Right kidney (tissue), 9 donors: ENCODE measurements at places on chromosomes 2 and 18.

DNA sequence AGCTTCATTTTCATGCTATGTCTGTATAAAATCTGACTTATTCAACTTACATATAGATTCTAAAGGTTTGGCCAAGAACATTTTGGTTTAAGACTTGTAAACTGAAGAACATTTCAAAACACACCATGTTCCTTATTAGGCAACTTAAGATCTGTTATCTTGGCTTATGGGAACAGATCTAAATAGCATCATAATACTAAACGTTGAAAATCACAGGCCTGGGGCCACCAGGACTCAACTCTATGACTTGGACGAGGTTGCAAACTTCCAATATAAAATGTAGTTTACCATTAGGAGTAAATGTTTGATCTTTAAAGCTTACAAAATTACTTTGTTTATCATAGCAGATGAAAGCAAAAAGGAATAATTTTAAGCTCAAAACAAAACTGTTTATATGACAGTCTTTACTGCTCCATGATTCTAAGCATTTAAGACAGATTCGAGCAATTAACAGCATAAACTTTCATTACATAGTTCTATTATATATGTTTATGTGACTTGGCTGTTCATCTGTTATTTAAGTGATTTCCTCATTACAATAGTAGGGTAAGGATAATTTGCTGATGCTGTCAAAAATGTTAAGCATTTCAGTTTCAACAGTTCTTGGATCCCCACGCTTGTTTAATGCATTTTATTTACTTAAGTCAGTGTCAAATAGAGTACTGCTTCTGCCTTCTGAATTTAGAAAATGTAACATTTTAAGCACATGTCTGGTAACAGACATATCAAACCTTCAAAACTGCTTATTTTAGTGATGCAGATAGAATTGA is 8.3 kb downstream of the TCF4 start:
- no peak for DNase-seq

DNA sequence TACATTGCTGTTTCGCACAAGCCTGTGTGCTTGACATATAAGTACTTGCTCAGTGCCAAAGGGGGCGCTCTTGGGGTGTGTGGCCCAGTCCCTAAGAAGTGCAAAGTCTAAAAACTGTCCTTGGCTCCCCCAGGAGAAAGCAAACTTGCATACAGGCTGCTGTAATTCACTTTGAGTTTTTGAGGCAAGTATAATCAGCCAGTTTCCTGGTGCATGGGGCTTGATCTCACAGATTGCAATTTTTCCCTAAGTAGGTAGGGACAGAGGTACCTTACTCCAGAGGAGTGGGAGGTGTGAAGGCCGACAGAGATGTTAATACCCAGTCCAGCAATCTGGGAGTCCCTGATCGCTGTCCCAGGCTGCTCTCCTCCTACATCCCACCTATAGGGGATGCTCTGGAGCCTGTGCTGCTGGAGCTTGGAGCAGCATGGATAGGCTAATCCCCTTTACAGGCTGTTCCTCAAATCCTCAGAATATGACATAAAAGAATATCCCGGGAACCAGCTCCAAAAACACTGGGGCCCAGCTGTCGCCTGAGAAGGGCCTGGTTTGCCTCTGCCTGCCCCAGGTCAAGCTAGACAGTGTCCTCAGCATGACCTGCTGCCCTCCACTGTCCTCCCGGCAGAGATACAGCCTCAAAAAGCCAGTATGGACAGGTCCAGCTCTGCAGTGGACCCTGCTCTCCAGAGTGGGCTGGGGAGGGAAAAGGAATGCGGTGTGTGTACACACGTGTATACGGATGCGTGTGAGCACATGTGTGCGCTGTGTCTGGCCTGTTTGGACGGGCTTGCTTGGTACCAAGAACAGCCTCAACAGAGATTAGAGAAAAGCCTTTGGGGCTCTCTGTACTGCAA is 136.5 kb upstream of the HAAO start:
- no peak for DNase-seq

- no peak for DNase-seq
Measured at GRCh38 chr2:175687465-175687864, 314.6 kb downstream of the LNPK start.

DNA sequence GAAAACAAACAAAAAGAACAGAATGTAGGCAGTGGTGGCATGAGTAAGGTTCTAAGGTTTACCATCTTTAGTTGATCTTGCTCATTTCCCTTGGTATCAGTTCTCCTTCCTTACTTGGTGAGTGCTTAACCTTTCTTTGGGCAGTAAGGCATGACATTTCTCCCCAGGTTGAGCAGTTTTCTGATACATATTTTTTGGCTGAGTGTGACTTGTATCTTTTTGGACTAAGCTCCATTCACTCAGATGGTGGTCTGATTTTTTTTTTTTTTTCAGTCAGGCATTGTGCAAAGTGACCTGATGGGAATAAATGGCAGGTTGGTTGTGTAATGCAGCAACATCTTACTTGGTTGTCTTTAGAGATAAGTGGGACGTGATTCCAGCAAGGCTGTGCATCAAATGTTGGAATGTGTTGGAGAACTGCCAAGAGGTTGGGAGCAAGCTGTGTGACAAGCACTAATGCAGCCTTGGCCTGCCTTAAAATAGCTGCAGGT is 15.1 kb downstream of the SPTBN1 start:
- DNase-seq: no peak

- DNase-seq: no peak
Measured at GRCh38 chr2:100703213-100703612, 116.7 kb upstream of the NPAS2 start.

DNA sequence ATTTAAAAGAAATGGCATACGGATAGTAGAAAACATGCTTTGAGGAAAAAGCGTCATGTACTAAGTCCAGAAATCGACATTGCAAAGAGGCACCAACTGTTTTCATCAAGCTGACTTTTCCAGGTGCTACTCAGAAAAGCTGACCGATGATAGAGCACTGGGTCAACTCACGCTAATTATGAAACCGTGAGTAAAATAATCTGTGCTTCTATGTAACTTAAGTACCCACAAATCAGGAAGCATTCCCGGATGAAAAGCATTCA is 353 bp upstream of the NUP35 start:
- DNase-seq: no peak

DNA sequence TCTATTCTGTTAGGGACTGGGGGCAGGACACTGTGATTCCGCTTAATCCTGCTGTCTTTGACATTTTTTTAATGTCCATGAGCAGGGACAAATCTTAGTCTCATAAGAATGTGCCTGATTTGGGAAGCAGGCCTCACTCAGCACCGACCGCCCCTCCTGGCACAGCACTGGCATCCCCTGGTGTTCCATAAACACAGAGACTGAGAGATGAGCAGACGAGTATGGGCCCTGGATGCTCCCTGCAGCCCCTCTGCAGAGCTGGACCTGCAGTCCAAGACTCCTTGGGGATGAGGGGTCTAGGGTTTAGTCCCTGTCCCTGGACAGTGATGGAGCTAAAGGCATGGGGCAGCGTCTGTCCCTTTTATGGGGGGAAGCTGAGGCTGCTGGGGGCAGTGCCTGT is 81.6 kb downstream of the NDUFA10 start:
- no peak for DNase-seq

DNA sequence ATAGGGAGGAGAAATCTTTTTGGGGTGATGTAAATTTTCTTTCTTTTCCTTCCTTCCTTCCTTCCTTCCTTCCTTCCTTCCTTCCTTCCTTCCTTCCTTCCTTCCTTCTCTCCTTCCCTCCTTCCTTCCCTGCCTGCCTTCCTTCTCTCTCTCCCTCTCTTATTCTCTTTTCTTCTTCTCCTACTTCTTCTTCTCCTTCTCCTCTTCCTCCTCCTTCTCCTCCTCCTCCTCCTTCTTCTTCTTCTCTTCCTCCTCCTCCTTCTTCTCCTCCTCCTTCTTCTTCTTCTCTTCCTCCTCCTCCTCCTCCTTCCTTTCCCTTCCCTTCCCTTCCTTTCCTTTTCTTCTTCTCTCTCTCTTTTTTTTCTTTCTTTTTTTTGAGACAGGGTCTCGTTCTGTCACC is 59.9 kb downstream of the MYOM1 start:
- no peak for DNase-seq

DNA sequence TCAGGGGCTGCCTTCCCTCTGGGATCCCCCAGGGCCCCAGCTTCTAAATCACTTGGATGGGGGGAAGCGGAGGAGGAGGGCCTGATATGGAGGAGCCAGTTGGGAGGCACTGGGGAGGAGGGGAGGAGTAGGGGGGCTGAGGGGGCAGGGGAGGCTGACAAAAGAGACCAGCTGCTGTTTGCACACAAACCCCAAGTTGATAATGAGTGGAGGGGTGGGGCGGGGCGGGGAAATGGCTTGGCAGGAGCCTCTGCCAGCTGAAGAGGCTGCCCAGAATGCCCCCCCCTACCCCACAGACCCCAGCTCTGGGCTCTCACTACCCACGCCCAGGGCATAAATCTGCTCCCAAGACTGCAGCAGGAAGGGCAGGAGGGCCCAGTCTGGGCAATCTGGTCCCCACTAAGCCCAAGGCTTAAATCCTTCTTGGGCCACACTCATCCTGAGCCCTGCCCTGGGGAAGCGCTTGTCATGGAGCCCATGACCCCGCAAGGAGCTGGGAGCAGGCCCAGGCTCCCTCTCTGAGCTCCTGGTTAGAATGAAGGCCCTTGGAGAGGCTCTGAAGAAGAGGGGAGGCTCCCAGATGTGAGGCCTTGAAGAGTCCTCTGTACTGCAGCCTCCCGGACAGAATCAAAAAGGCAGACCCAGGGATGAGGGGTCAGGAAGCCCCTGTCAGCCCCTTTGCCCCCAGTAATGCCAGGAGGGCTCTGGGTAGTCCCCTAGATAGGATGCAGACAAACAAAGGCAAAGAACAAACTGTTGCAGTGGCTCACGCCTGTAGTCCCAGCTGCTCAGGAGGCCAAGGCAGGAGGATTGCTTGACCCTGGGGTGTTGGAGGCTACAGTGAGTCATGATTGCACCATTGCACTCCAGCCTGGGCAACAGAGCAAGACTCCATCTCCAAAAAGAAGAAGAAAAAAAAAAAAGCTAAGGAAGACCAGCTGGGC is 24.8 kb upstream of the PTMA start:
- no peak for DNase-seq

DNA sequence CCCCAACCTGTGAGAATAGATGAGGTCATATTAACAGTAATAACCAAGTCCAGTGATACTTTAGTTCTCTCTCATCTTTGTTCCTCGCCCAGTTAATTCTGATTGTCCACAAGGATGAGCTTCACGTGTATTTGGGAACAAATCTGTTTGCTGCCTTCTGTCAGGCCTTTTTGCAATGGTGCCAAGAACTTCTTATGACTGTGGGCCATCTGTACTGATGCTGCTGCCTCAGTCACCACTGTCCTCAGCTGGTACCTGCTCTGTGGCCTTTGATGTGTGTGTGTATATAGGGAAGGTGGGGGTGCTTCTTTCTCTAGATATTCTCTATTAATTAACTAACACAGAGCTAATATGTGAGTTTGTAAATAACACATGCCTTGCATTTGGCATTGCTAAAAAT is 392.9 kb downstream of the TGIF1 start:
- DNase-seq: no peak

DNA sequence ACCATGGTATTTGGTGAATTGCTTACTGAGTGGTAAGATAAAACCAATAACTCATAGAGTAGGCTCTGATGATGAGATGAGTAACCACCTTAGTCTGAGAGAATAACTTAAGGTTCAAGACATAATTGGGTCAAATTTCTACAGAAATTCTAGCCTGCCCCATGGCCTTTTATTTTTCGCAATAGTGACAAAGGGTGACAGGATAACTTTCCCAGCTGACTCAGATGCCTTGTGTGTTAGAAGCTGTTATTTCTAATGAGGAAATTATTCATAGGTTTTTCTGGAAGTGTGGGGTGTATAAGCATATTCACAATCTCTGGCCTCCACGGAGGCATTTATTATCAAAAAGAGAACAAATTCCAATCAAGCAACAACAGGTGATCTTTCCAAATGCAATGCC is 159.0 kb downstream of the NUP35 start:
- no peak for DNase-seq

DNA sequence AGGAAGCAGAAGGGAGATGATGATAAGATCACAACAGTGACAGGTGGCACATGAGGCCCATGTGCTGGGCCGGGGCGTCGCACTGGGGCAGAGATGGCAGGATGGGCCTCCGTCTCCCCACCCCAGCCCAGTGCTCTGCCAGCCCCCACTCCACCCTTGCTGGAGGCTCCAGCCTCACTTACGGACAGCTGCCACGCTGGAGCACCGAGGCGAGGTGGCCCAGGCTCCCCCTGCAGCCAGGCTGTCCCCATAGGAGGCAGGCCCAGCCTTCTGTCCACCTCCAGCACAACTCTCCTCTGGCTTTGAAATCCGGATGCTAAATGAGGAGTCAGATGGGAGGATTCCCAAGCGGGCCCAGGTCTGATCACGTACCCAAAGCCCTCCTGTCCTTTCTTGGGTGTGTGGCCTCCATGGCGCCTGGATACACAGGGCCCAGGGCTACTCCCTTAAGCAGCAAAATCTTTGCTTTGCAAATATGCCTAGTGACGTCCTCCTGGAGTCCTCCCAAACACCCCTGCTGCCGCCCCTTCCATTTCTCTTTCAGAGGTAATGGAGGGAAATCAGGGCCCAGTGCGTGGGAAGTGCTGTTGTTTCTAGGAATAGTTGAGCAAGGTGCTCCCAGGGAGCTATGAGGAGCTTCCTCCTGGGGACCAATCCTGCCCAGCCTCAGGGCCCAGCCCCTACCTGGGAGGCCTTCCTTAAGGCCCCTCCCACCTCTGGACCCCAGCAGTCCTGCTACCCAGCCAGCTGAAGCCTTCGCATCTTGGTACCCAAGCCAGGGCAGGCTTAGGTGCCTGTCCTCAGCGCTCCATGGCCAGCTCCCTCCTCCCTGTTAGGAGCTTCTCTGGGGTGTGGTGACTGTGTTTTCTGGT is 170.4 kb upstream of the MYCN start:
- no peak for DNase-seq

DNA sequence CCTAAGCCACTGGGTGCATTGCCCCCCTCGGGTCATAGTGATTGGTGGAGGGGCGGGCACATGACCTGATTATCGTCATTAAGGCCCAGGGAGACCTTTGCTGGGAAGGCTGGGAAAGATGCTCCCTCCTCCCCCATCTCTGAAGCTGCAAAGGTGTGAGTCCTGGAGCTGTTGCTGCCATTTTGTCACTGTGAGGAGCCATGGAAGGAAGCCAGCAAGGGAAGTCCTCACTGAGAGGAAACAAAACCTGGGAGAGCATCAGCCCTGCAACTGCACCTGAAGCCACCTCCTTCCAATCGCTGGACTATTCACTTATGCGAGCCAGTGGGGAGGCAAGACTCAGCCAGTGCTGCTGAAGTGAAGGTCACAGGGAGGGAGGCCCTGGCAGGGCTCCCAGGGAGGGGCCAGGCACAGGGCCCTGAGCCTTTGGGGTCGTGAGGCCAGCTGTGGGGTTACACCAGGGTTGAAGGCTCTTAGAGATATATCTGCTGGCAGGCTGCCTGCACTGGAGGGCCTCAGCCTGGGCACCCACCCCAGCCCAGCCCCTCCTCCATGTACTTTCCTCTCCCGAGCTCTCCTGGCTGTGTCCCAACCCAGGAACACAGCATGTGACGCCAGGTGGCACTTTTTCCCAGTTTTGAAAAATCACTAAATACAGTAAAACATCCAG is 10.7 kb upstream of the FAHD2A start:
- no peak for DNase-seq

GRCh38 chr18:3748086-3748485 is 298.1 kb downstream of the TGIF1 start:
- no peak for DNase-seq
